H1 (cell line): ENCODE measurements at places on chromosomes 5 and 9. TPM values are rescaled to one million over a fixed set of nuclear protein-coding genes. Genes with fewer than 3 reads are reported as not detected.

ERBIN gene
- total RNA-seq = 28.5 and 33.2 TPM in 2 replicates

DBH gene
- 0.29 TPM in 1 of 2 replicates, not detected in the other for total RNA-seq

NEUROG1 gene
- not detected in 2 replicates for total RNA-seq

SPATA9 gene
- not detected in 2 replicates for total RNA-seq

- no peak for DNase-seq
Measured at GRCh38 chr5:172871982-172872381, 37.9 kb downstream of the ERGIC1 start.

- no peak for DNase-seq
Measured at GRCh38 chr5:150189326-150189725, 536 bp upstream of the SLC6A7 start.

- peak; percentile 13 for DNase-seq
Measured at GRCh38 chr9:77003366-77003765, 16.1 kb upstream of the FOXB2 start.

- DNase-seq = no peak
Measured at GRCh38 chr5:79512049-79512448, 1.9 kb downstream of the HOMER1 start.

DNA sequence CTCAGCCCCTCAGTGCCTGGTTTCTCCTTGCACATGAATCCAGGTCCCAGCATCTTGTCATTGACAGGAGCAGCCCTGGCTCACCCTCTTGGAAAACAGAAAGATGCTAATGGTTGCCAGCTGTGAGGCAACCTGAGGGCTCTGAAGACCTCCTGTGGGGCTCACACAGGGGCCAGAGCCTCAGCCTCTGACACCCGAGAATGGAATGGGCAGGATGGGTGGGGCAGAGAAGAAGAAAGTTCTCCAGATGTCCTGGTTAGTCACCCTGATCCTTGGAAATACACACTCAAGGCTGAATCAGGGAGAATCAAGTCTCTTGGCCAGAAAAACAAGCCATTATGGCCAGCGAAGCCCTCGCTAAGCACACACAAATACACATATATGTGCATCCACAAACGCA, 32.3 kb upstream of the SPATA31E1 start:
- no peak for DNase-seq

DNA sequence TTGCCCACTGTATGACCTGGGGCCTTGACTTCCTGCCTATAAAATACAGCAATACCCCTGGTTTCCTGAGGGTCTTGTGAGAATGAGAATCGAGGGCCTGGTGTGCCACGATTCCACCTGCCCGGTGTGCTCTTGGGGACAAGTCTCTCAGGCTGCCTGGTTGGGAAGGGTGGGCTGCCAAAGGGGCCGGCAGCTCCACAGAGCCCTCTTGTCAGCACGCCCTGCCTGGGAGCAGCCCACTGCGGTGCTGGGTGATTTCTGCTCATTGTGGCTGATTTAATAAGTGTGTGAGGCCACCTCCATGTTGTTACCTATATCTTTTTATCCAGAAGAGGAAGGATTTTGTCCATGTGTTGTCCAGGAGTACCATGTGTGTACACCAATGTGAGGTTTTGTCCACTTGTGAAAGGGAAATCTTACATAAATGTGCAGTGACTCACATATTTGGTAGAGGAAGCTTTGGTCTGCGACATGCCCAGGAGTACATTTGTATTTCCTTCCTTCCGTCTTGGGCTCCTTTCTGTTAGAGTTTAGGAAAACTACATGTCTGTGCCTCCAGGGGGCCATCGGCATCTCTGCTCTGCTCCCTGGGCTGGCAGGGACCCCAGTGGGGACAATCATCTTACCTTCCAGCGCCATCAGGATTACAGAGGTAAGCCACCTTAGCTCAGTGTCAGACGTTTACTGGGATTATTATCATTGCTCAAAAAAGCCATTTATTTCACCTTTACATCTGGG, 108.6 kb downstream of the PHF2 start:
- DNase-seq = no peak

DNA sequence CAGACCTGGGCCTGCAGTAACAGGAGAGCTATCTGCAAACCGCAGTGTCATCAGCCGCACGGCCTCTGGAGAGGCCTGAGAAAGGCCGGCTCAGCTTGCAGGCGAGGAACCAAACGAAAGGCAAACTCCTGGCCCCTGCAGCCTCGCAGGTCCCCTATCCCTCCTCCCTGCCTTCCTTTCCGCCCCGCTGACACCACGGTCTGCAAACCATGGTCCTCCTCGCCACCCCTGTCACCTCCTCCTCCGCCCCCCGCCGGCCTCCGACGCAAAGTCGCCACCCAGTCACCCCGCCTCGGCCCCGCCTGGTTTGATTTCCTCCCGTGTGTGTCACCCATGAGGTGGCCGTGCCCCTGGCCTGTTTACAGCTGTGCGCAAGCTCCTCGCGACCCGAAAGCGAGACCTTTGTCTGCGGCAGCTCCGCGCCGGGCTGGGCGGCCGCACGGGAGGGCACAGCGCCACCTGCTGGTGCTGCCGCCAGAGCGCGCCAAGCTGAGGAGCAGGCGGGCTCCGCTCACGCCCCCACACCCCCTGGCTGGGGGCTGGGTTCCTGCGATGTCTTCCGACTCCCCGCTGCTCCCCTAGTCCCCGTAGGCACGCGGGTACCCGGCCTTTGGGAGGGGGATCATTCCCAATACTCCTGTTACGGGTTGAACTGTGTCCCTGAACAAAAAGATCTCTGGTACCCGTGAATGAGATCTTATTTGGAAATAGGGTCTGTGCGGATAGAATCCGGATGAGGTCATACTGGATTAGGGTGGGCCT, 19.4 kb downstream of the GBGT1 start:
- DNase-seq = no peak
